ENCODE measurements at places on chromosomes 7 and 10.

DNA sequence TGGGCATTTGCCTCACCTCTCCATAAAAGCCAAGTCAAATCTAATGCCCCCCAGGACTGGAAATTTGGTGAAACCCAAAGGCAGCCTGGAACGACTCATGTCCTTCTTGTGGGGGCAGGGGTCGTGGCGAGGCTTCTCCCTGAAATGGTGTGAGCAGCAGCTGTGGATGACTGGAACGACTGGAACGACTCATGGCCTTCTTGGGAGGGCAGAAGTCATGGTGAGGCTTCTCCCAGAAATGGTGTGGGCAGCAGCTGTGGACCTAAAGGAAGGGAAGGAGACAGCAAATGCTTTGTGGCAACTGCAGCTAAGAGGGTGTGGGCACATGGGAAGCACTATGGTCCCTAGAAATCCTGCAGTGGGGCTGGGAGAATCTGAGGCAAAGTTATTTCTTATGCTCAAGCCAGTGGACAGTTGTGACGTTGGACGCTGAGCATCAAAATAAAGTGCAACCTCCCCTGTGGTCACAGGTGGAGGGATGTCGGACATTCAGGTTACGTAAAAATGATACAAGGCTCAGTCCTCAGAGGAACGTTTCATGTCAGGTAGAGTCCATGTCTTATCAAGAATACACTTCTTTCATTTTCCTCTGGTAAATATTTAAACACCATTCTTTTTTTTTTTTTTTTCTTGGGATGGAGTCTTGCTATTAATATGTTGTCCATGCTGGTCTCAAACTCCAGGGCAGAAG, 107.0 kb upstream of the KIF5B start:
- DNase-seq: no peak

GRCh38 chr7:3067193-3067592, 23.5 kb upstream of the CARD11 start:
- DNase-seq: no peak

DNA sequence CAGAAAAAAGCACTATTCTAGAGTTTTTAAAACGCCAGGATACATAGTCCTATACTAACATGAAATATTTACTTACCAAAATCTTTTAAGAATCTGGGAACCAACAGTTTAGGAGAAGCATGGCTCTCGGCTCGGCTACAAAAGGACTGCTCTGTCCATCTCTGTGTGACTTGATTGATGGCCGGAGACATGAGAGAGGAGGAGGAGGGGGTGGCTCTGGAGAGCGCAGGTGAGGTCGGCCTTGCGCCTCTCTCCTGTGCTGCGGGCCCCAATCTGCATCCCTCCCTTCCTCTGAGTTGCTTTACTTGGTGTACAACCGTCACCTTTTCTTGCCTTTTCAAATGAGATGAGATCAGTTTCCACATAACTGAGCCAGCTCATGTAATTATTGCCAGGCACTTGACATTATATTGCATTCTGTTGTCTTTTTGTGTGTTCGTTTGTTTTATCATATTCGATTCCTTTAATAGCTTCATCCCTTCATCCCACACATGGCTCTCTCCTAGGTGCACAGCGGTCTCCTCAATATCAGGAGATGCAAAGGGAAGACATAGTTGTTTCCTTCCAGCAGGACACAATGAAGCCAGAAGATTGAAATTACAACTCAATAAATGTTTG, 87.8 kb upstream of the KLF6 start:
- no peak for DNase-seq

DNA sequence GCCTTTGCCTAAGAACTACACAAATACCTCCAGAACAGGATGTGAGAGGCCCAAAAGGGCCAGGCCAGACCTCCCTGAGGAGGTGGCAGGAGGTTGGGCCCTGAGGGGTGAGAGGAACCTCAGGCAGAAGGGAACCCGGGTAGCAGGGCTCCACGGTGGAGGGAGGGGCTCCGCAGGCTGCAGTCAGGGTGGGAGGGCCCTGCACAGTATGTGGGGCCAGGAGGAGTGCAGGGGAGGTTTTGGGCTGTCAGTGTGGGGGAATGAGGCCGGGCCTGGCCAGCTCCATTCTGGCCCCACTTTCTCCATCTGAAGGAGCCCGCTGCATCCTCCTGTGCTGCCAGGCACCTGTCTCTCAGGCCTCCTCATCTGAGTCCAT, 25.9 kb downstream of the DNAJB12 start:
- no peak for DNase-seq

DNA sequence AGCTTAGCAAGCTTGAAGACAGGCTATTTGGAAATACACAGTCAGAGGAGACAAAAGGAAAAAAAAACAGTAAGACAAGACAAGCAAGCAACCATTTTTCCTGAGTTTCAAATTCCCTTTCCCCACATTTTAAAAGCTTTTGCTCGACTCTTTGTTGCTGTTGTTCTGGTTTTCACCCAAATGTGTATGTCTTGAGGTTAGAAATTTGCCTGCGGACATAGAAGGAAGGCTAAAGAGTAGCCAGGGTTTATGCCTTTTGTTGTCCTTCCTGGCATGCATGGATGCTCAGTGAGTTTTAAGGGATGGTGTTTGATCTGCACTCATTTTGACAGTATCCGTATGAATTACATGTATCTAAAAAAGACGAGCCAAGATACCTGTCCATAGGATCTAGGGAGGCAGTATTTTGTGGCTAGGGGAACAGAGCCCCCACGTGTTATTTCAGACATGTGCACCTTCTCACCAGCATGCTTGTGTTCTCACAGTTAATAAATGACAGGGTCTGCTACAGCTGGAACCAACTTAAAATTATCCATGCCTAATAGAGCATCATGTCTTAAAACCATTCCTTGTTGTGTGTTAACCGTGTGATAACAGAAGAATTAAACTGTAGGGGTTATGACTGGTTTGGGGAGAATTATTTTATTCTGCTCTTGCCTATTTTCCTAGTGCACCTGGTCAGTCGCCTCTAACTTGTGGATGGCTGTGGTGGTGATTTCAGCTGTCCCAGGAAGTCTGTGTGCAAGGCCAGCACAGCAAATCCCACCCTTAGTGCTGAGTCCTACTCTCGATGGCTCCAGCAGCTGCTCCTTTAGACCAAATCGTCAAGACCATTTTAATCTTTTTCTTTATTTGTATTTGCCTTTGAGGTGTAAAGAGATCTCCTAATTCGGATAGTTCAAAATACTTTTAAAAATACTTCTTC, 9.1 kb downstream of the WIPF3 start:
- DNase-seq: no peak
